ENCODE measurements at places on chromosomes 11 and 22.

DNA sequence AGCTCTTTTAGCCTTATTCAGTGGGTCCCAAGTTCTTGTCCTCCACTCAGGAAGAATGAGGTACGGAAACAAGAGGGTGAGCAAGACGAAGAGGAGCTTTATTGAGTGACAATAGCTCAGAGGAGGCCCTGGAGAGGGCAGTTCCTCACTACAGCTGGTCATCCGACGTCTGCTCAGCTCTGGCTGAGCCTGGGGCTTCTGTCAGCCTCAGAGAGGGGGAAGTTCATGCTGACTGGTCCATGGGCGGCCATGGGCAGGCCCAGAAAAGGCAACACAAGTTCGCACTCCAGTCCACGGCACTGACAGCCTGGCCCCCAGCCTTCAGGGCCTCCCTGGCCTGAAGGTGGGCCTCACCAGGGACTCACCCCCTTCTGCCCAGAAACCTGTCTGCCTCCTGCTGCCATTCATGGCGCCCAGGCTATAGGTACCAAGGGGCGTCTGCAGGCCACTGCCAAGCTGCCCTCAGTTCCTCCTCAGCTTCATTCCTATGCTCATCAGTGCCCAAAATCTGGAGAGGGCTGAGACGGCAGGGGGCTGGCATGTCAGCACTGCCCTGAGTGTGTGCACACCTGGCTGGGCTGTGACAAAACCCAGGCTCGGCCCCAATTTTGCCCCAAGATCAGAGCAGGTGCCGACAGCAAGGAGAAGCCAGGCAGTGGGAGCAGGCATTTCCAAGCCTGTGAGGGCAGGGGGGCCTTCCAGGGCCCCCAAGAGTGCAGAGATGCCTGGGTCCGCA, 21.7 kb upstream of the KIAA0930 start:
- DNase-seq, result no peak

- no peak for DNase-seq
Observed at GRCh38 chr11:15430381-15430780, 315.7 kb downstream of the INSC start.

DNA sequence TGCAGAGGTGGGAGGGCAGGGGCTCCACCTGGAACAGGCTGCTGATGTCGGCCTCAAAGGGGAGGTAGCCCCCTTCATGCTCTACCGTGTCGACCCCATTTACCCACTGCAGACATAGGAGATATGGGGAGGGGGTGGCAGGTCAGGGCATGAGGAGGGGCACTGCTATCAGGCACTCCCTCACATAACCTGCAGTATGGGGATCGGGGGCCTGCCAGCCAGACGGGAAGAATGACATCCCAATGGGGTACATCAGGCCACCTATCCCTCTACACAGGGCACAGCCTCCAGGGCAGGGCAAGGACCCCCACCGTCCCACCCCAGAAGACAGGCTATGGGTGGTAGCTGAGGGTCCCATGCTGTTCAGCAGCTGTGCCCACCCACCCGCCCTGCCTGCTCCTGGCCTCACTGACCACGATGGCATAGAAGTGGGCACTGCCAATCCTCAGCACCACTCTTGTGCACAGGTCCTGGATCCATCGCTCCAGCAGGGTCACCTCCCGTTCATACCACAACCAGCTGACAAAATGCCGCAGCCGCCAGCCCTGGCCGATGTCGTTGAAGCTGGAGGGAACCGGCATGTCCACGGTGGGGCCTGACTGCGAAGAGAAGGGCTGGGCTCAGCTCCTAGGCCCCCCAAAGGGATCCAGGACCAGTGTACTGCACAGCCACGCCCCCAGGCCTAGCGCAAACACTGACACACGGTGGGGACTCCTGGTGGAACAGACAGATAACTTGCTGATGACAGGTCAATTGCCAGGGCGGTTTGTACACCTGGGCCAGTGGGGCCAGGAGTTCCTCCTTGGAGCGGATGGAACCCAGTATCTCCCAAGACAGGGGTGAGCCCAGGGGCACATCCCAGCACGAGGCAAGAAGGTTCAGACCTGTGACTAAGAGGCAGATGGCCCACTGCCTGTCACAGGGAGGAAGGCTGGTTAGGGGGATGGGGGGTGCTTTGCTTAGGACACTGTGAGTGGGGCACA, 24.1 kb downstream of the RGL4 start:
- DNase-seq, result no peak

DNA sequence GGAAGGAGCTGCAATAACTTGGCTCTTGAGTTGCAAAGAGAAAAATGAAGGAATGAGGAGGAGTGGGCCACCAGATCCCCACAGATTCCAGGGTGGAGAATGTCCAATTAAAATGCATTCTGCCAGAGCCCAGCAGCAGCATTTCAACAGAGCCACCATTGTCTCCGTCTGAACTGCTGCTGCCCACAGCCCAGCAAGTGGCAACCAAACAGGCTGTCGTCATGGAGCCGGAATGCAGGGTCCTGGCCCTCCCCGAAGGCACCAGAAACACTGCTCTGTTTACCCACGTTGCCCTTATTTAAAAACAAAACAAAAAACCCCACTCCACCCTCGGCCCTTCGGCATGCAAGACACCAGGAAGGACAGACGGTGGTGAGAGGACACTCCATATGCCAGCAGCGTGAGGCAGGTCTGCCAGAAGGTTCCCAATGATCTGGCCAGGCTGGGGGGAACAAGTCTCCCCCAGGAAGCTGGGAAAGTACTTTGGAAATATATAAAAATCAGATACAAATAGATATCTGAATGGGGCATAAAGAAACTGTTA, 32.5 kb downstream of the PLEKHA7 start:
- no peak for DNase-seq

- DNase-seq, result no peak
Observed at GRCh38 chr11:77874206-77874605, 53.3 kb downstream of the AAMDC start.

GRCh38 chr11:94924171-94924572, 49.2 kb downstream of the CWC15 start:
- no peak for DNase-seq

DNA sequence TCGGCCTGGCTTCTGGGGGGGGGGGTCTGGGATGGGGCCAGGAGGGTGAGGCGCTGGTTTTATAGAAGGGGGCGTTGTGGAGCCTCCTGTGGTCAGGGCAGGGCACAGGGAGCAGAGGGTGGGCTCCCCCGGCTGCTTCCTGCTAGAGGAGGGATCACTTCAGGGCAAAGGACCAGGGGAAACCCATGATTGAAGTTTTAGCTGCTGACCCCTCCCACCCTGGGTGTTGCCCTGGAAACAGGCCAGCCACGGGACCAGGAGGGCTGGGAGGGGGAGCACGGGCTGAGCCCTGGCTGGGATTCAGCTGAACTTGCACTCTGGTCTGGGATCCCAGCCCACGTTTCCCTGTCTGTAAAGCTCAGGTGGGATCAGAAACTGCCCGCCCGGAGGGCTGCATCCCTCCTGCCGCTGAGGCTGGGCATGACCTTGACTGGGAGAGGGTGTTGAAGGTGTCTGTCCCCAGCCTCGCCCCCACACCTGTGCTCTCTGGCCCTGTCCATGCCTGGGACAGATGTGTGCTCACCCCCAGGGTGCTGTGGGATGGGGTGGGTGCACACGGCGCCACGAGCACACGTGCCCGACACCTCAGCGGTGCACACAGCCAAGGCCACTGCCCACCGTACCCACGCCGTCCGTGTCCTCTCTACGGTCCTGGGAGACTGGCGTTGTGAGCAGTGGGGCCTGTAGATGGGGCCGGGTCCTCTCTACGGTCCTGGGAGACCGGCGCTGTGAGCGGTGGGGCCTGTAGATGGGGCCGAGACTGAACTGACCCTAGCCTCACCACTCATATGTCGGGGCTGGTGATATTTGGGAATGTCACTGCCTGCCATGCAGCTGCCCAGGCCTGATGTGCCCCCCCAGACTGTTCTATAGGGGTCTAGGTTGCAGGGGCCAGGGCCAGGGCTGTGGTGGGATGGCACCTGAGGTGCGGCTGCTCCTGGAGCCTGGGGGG, 2.3 kb downstream of the TSPAN4 start:
- no peak for DNase-seq

DNA sequence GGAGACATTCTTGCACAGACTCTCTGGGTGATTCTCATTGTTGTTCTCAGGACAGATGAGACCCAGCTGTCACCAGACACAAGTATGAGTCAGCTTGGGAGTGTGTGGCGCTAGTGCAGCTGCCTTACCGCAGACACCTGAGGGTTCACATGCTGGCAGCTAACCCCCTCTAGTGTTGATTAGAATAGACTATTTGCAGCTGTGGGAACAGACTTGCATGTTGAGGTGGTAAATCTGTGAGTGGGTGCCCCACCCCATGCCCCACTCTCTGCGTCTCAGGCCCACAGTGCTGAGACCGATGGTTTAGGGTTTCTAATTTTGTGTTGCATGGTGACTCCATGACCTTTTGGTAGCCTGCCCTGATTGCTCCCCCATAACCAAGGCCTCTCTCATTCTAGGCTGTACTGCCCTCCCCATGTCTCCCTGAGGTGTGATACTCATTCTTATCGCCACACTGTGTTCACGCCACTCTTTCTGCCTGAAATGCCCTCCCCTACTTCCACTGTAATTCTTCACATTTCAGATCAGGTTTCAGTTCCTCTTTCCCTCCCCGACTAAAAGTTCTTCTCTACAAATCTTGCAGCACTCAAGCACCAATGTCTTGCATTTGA, 73.7 kb upstream of the KIRREL3 start:
- no peak for DNase-seq

- DNase-seq, result no peak
Observed at GRCh38 chr11:30559004-30559403, 27.1 kb downstream of the MPPED2 start.

DNA sequence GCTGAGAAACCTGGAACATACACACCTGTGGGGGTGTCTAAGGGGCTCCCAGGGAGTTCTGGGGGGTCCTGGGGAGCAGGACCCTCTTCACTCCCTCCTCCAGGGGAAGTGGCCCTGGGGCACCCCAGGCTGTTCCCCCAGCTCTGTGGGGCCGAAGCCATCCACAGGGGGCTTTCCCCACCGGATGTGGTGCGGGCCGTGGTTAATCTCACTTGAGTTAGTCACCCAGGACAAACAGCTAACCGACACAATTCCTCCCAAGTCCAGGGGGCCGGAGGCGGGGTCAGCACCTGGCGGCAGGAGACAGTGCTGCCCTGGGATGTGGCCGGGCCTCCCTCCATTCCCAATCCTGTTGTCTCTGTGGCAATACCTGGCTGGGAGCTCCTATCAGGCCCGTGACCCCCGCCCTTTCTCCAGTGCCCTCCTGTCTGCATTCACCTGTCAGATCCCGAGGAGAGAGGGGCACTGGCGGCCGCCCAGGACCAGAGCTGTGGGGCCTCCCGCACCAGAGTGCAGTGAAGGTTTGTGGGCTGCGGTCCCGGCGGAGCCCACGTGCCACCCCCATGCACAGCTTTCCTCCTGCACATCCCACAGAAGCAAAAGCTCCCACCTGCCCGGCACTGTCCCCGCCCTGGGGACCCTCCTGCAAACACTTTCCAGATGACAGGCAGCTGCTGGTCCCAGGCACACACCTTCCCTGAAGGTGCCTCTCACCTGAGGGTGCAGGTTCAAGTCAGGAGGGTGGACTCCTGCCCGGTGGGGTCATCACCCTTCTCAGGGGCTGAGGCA, 5.2 kb upstream of the MUC5AC start:
- DNase-seq, result peak; percentile 36
